Cerebellum (tissue), 4 donors: ENCODE measurements at places on chromosomes 4 and X.

- peak; percentile 20 for DNase-seq
Observed at GRCh38 chr4:148273501-148273986, 168.7 kb downstream of the NR3C2 start.

- DNase-seq: peak; percentile 49
Observed at GRCh38 chr4:186587416-186588018, 32.1 kb upstream of the MTNR1A start.

GRCh38 chrX:12060489-12061260 is 77.6 kb upstream of the FRMPD4 start:
- no peak for DNase-seq

DNA sequence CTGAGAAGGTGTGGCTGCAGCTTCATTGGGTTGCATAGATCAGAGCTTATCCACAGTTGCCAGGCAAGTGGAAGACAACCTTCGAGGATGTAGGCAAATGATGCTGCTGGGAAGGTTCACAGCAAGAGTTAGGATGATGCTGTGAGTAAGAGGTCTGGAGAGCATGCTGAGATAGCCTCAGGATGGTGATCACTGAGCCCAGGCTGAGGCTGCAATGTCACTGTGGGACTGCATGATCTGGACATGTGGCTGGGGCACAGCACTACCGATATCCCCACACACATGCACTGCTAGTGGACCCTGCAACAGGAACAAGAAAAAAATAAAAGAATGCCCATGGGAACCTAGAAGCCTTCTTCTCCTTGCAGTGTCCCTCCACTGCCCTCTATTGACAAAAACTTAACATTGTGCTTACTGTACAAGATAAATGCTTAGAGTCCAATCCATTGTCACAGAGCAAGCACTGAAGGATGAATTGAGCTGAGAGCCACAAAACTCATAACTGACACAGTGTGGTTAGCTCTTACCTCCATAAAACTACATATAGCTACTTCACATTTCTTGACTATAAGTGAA is 105.6 kb downstream of the CNKSR2 start:
- peak; percentile 23 for DNase-seq

GRCh38 chr4:8559011-8559410 is 21.2 kb upstream of the GPR78 start:
- DNase-seq: no peak

DNA sequence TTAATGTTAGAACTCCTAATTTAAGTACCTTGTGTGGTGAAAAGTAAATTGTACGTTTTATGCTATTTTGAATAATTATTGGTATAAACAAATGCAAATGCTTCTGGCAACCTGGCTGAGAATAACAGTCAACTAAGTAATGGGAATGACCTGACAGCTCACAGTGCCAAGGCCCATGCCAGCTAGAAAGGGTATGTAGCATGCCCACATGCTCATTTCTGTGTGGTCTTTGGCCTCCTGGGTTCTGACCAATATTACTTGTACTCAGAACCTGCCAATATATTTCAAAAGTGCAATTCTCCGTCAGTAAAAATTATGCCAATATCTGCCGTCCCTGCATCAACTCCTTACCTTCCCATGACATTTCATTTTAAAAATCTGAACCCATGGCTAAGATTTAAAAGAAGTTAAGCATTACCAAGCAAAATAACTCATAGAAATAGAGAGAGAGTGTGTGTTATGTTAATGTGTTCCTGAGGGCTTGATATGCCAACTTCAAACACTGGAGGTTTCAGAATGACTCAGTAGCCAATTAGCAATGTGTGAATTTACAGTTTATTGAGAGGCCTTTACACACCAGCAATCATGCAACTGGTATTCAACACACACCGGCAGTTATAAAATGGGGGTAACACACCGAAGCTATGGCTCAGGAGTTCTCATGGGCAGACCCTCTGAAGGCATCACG is 820.8 kb downstream of the FSTL5 start:
- DNase-seq: no peak

- no peak for DNase-seq
Observed at GRCh38 chr4:4572821-4573220, 31.0 kb upstream of the STX18 start.

DNA sequence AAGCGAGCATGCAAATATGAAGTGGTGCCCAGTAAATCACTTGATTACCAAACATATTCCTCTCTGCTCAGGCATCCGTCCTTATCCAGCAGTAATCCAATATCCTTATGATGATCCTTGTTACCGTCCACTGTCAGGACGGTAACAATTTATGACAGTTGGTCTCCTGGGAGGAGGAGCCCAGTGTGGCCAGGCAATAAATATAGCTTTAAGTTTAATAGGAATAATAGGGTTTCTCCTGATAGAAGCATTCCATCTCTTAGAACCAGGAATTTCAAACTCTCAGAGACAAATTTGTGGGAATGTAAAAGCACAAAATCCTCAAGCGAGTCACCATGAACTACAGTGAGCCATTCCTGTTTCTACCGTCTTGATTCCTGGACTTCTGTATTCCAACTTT is 171.2 kb upstream of the IL15 start:
- DNase-seq: no peak

GRCh38 chr4:121034017-121034416 is 38.3 kb downstream of the NDNF start:
- DNase-seq: no peak

- DNase-seq: no peak
Observed at GRCh38 chrX:12997906-12998687, 23.2 kb downstream of the TMSB4X start.

GRCh38 chrX:122943918-122944317 is 240.2 kb upstream of the GRIA3 start:
- no peak for DNase-seq

- no peak for DNase-seq
Observed at GRCh38 chr4:98822144-98822543, 106.8 kb downstream of the EIF4E start.

DNA sequence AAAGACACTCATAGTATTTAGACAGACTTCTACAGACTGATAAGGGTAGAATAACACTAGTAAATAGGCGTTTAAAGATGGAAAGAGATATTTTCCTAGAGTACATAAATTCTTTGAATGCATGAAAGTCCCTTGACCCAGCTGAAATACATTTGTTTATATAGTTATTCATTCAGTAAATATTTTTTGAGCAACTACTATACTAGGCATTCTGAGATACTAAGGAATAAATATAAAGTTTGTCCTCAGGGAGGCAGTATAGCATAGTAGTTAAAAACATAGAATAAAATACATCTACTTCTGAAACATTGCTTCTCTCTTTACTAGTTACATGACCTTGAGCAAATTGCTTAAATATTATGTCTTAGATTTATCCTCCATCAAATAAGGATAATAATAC is 27.4 kb downstream of the HMGN5 start:
- DNase-seq: no peak

DNA sequence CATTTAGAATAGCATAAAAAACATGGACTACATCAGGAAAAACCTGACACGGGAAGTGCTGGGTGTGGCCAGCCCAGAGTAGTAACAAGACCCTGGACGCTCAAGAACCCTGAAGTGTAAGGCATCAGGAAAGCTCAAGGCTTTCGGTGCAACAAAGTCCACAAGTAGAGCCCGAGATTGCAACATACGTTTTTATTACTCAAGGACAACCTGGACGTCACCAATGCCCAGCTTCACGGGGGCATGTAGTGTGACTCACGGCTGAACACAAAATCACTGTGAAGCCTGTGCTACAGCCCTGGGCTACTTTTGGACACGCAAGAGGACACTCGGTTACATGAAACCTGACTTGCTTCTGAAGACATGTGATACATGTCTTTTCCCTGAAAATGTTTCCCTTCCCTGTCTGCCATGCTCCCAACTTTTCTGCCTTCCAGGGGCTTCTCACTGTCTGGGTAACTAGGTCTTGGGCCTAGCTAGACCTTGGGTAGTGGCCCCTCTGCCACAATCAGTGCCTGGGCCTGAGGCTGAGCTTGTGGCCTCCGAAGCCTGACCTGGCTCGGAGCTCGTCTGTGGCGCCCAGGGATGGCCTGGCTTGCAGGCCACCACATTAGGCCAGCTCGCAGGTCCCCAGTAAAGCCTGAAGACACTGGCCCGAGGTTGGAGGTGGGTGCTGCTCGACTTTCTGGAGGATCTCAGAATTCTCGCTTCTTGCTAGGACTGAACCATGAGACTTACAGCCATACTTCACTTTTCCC is 9.2 kb downstream of the IRAK1 start:
- no peak for DNase-seq

GRCh38 chr4:186137196-186137794 is 32.8 kb downstream of the FAM149A start:
- DNase-seq: peak; percentile 20

DNA sequence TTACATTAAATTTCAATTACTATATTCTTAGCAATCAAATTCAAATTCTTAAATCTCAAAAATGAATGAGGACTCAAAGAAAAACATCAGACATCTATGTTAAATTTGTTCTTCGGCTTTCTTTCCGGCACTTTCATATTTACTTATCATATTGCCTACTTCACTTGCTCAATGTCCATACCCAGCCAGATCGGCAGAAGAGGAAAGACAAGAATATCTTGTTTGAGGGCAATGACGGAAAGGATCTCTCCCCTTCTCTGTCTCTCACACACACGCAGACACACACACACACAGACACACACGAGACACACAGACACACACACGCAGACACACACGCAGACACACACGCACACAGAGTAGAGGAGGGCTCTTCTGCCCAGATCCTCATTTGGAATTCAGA is 13.2 kb upstream of the IRF2 start:
- DNase-seq: no peak

DNA sequence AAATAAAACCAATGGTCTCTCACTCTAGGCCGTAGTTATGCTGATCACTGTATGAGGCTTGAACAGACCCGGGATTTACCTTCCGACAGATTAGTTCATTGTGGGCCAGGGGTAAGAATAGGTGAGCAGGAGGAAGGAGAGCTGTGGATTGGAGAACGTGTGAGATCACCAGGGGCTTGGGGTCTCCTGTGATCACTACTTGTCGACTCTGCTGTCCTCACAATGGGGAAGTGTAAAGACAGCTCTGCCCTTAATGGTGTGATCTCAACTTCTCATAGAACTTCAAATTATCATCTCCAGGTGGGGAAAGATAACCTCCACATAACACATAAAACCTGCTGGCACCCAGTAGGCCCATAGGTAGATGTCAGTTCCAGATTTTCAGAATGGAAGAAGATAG is 56.2 kb upstream of the RPS6KA3 start:
- no peak for DNase-seq

- DNase-seq: no peak
Observed at GRCh38 chrX:103776546-103776945, at the start of gene PLP1. Gene PLP1 (plus strand): TSS chrX:103776840. CDS start chrX:103776996, 156 bp downstream.

DNA sequence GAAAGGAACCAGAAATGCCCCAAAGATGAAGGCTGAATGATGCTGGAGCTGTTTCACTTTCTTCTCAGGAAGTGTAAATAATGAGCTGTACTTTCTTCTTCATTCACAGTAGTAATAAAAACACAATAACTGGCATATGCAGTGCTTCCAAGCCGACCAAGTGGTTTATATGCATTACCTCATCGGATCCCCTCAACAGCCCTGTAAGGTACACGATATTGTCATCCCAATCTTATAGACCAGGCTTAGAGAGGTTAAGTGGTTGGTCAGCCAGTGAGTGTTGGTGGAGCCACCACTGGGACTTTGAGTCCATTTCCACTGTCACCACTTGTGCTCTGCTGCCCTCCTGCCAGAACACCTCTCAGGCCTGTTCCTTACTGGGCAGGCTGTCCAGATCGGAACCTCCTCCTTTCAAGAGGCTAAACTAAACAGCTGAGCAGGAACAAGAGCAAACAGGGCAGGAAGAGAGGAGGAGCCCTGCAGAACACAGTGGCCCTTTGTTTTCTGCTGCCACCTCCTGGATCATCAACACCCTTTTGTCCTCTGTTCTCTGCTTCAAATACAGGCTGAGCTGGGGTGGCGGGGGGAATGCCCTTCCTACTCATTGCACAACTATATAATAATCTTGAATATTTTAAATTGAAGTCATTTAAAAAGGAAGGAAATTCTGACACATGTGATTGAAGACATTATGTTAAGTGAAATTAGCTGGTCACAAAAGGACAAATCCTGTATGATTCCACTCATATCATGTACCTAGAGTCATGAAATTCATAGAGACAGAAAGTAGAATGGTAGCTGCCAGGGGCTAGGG is 112.5 kb upstream of the ATP6AP2 start:
- DNase-seq: peak; percentile 30

DNA sequence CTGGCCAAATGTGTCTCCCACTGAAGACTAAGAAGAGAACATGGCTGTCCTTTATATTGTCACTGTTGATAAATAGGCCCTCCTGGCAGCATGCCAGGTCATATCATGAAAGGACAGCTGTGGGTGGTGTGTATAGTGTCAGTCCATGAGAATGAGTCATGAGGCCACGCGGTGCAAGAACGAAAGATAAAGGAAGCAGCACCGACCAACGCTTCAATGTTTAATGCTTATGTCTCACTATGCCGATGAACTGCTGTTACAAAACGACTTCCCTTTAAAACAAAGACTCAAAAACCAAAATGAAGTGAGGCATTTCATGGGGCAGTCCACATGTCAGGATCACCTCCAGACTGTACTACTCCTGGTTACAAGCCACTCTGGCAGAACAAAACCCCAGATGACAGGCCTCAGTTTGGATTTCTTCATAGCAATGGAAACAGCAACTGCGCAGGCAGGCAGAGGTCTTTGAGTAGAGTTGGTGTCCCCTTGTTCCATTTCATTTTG is 5.2 kb upstream of the TCEANC start:
- no peak for DNase-seq

GRCh38 chr4:118994030-118994429 is 105.4 kb downstream of the SYNPO2 start:
- no peak for DNase-seq

DNA sequence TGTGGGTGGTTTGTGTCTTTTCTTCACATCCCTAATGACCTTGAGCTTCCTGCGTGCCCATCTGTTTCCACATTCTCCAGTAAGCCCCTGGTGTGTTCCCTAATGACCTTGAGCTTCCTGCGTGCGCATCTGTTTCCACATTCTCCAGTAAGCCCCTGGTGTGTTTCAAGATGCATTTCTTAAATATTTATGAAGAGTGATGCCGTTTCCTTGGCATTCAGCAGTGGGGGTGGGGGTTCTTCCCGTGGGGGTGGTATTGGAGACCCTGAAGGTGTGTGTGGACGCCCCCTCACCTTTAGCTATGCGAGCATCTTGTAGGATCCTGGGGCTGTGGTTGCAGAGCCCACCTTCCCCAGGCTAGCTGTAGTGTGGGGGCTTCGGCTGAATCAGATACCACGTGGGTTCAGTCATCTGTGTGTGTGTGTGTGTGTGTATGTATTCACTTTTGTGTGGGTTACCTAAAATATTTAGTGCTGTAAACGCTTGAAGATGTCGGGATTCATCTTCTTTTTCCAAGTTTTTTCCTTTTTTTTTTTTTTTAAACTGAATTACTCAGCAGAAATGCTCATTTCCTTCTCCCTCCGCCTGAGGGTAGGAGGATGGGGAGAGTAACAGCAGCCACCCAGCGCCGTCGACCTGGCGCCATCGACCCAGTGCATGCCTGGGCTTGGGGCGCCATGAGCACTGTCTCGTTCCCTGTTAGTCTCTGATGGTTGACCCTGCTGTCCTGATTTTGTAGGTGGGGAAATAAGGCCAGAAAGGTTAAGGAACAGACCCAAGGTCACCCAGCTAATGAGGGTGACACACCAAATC is 9.9 kb downstream of the NSG1 start:
- DNase-seq: no peak
